Fibroblast of skin of right biceps (primary cell): ENCODE measurements at places on chromosomes 4 and X.

DNA sequence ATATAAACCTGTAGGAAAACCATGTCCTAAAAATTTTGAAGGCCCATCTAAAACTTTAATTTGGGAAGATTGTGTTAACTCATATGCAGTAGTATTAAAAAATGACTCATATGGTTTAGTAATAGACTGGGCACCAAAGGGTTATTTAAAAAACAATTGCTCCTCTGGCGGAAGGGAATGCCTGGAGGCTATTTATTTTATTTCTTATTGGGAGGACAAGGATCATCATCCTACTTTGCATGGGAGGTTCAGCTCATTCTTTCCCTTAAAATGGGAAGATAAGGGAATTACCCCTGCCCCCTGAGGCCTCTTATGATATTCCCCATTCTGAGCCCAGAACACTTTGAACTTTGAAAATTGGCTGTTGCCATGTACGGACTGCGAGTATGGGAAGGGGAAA, 29.7 kb upstream of the MGST2 start:
- DNase-seq, result no peak

- no peak for DNase-seq
These were observed 43.7 kb upstream of the FAM9C start for GRCh38 chrX:13088156-13088487.

DNA sequence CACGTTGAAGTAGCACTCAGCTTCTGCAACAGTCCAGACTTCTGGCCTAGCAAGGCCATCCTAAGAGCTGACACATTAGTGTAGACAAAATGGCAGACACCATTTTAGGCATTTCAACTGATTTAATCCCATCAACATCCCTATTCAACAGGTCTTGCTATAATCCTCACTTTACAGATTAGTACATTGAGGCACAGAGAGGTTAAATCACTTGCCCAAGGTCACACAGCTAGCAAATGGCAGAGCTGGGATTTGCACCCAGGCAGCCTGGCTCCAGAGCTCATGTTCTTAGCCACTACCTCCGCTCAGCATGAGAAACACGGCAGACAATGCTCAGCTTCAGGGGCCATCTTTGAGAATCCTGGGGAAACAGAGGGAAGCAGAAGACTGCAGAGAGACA, 107.9 kb upstream of the TRIM2 start:
- no peak for DNase-seq

- DNase-seq, result no peak
These were observed 133.0 kb downstream of the KLHL8 start for GRCh38 chr4:87087420-87087819.

- peak; percentile 63 for DNase-seq
These were observed 62.7 kb downstream of the SLC9A6 start for GRCh38 chrX:136047969-136048368.

DNA sequence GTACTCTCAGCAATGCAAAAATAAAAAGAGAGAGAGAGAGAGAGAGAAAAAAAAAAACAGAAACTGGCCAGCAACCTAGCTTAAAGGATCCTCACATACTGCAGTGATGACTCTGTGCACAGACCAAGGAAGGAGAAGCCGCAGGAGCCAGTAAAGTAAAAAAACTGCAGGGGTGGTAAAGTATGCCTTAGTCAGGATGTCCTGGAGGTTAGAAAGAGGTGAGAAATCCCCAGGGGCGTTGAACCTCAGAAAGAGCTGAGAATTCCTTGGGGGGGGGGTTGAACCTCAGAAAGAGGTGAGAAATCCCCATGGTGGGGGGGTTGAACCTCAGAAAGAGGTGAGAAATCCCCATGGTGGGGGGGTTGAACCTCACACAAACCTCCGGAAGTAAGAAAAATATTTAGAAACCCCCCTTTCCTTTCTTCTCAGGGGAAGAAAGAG, 48.0 kb downstream of the MAGEA9 start:
- peak; percentile 80 for DNase-seq

GRCh38 chr4:36056136-36056535, 188.2 kb downstream of the ARAP2 start:
- no peak for DNase-seq

DNA sequence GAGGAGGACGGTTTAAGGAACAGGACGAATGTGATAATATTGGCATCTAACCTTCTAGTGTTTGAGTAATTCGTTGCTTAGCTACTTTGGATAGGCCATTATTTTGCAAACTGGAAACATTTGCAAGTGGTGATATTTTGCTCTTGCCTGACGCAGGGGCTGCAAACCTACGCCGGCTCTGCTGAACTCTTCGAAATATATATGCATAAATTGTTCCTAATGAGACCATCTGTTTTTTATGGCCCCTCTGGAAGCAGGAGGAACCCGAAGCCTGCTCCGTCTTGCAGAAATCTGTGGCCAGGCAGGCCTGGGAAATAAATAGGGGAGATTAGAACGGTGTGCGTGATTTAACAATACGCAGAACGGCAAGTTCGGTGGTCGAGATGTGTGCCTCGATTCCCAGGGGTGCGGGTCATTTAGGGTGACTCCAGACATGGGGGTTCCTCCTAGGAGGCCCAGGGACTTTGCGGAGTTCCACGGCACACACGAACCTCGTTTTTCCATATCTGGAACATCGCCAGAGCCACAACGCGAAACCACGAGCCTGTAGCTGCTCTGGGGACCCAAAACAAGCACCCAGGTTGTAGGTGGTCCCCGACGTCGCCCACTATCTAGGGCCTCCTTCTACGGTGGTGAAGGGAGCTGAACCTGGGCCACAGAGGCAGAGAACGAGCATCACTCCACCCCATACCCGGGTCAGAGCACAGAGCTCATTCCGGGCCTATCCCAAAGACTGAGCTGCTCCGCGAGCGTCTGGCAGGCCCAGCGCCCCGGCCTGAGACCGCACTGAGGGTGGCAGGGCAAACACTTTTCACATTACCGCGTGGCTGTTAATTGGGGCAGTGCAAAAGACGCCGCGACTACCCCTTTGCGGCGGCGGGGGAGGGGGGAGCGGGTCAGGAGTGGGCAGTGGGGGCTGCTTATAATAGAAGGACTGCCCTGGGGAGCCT, 89.7 kb downstream of the BCOR start:
- no peak for DNase-seq

DNA sequence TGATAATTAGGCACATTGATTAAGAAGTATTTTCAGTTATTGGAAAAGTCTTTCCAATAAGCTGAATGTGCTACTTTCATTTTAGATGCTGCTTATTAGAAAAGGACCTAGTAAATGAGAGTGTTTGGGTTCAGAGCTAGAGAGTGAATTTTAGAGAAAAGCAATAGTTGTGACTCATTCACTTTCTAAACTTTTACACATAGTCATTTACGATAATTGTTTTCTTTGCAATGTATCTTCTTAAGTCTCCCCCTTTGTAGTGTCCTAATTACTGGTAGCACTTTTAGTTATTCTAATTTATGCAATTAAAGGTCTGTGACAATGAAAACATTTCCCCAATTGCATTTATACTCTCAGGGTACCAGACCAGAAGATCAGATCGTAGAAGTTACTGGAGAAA, 1.3 kb downstream of the IL21 start:
- DNase-seq, result no peak

DNA sequence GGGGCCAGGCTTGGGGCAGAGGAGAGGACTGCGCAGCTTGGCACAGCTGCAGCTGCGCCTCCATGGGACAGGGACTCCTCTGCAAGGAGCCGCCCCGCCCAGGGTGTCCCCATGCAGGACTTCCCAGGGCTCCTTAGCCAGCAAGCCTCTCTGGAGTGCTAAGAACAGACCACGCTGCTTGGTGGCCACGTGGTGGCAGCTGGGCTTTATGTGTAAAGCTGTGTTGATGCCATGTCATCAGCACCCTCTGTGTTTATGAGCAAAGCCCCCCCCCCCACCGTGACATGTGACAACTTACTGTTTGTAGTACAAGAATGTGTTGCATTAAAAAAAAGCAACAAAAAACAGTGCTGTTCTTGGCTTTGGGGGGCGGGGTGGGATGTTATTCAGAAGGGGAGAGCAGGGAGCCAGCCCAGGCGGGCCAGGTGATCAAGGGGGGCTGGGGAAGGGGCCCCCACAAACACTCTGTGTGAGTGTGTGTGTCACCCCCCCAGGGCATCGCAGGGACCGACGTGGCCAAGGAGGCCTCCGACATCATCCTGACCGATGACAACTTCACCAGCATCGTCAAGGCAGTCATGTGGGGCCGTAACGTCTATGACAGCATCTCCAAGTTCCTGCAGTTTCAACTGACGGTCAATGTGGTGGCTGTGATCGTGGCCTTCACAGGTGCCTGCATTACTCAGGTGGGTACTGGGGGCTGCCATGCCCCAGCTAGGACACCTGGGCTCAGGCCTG, 40.3 kb downstream of the ATP2B3 start:
- no peak for DNase-seq

DNA sequence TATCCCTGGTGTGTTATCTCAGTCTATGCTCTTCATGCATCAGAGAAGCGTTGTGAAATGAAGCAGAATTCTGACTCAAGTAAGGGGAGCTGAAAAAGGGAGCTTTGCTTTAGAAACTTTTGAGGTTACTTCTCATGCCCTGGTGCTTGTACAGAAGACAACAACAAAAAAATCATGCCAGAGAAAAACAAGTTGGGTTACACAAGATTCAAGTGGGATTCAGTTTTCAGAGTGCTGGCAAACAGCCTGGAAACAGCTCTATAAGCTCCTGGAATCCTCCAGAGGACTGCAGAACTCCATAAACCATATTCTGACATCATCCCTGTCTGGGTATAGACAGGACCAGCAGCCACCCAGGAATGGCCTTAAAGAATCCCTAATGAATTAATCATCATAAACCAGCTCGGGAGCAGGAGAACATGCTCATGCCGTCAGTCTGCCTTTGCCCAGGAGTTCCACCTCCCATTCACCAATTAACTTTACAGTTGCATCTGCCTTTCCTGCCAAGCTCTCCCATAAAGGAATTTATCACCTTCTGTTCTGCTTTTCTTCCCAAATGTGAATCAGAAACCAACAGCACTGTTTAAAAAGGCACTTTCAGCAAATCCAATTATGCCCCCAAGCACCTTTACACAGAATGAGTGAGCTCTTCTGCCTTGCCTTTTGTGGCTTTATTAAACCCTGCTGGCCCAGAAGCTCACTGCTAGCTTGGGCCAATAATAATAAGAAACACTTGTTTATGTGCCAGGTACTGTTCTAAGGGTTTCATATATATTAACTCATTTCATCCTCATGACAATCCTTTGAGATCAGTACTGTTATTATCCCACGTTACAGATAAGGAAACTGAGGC, 54.5 kb upstream of the FBXW7 start:
- peak; percentile 99 for DNase-seq

DNA sequence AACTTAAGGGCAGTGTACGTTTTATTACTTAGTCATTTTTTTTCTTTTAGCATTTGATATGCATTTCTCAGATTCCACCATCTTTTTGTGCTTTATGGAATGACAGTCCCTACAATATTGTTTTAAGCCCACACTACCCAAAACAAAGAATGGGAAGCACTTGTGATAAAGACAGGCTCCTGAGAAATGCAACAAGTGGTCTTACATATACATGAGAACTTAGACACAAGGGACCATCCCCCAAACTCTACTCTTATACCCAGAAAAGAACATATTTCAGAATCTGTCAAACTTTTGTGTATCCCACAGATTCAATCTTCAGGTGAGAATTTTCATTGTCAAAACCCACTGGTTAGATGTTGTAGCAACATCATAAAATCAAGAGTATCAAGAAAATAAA, 491.1 kb downstream of the AFF2 start:
- DNase-seq, result no peak

- no peak for DNase-seq
These were observed 539.6 kb upstream of the PRKX start for GRCh38 chrX:4253092-4253491.

- peak; percentile 82 for DNase-seq
These were observed 163.1 kb upstream of the PLAC1 start for GRCh38 chrX:134821370-134821769.

GRCh38 chr4:122476126-122476525, 19.6 kb upstream of the IL2 start:
- no peak for DNase-seq

GRCh38 chr4:186485150-186485549, 70.2 kb downstream of the MTNR1A start:
- no peak for DNase-seq
